HT1080 (cell line): ENCODE measurements at places on chromosomes 6 and 20.

GRCh38 chr20:25039697-25040437 is 18.1 kb downstream of the ACSS1 start:
- no peak for DNase-seq

DNA sequence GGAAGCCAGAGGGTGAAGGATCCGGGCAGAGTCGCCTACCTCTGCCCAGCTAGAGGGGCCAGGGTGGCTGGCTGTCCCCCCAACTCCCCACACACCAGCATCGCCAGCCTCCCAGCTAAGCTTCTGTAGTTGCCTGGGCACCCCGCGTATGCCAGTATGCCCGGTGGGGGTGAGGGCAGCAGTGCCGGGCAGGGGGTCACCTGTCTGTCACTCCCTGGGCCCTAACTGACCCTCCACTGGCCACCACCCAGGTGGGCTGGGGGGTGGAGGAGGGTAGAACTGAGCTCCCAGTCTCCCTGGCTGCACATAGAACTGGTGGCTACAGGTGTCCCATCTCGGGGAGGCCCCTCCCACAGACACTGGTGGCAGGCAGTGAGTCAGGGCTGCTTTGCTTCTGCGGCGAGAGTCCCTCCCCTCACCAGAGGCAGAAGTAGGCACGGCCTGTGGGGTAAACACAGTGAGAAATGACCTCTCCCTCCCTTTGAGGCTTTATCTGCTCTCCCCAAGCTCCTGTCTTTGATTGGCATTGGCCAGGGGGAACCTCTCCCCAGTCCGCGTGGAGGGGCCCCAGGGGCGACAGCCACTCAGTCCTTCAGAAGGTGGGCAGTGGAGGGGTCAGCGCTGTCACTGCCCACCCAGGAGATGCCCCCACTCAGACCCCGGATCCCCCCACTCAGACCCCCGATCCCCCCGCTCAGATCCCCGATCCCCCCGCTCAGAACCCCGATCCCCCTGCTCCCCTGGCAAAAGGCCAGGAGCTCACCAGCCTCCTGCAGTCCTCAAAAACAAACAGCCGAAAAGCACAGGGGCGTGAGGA is 2.5 kb downstream of the NTSR1 start:
- peak; percentile 52 for DNase-seq

GRCh38 chr20:22555791-22556564 is 28.4 kb downstream of the FOXA2 start:
- DNase-seq, result no peak

GRCh38 chr6:28648878-28649375 is 123.2 kb downstream of the GPX5 start:
- DNase-seq, result no peak

DNA sequence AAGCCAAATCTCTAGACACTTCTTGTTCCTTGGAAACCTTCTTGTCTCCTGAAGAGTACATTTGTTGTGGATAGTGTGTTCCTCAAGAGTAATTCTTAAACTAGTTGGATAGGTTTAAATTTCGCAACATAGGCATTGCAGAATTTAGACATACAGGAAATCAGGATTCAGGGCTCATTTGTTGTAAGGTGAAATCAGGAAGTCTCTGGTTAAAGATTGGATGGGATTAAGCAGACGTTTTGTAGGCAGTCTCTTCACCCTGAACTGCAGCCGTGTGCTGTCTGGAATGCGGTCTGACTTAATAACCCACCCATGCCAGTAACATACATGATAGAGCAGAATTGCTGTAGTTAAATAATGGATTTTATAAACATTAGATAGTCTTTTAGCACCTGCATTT is 21.7 kb downstream of the HIVEP1 start:
- DNase-seq, result no peak

DNA sequence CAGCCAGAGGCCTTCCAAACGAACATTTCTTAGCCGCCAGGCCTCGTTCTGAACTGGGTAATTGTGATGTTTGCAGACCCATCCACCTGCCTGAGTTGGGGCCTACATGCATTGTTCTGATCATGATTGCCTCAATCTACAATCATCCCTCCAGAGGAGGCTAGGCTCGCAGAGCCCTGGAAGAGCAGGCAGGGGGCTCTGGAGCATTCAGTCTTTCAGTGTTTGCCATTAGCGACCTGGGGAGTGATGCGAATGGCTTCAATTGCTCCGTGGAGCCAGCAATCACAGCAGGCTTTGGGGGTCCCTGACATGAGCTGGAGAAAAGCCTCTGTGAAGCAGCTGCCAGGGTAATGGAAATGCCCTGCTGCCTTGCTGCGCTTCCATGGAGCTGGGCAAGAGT is 22.0 kb downstream of the SNAP25 start:
- DNase-seq, result no peak

DNA sequence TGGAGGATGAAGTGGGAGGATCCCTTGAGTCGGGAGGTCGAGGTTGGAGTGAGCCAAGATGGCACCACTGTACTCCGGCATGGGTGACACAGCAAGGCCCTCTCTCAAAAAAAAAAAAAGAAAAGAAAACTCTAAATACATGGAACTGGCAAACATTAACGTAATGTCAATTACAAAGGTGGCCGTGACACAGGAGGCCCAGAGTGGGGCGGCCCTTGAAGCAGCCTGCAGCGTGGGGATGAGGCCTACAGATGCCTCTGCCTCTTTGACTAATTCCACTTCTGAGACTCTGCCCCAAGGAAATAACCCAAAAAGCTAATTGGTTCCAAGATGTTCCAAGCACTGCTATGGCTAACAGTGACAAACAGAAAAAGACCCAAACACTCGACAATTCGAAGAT is 21.2 kb downstream of the ZBTB46 start:
- no peak for DNase-seq

- no peak for DNase-seq
Observed at GRCh38 chr20:38395165-38395564, 40.0 kb downstream of the SNHG17 start.

- DNase-seq, result no peak
Observed at GRCh38 chr20:38883081-38883980, 42.9 kb upstream of the FAM83D start.

DNA sequence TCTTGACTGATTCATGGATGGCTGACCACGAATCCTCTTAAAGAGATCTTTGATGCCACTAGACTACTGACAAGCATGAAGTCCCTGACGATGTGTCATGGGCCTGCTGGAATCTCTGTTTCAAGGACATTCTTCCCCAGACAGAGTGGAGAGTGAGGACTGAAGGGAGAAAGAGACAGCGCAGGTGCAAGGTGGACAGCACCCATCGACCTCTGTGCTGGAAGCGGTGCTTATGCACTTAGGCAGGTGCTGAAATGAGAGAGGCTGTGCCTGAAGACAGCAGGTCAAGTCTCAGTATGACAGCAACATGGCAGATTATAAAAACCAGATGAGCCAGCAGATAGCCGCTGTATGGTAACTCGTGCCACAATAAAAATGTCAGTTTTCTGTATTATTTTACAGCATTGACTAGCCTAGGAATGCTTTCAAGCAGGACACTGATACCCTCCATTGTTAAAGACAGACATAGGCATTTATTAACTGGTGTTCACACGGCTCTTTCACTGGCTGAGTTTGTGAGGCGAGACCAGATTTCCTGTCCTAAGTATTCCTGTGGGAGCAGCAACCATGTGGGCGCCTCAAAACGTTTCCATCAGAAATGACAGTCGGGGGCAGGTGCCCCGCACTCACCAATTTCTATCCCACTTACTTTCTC is 47.5 kb downstream of the FOXC1 start:
- DNase-seq, result no peak

- DNase-seq, result no peak
Observed at GRCh38 chr6:160734627-160735026, 32.6 kb downstream of the PLG start.

DNA sequence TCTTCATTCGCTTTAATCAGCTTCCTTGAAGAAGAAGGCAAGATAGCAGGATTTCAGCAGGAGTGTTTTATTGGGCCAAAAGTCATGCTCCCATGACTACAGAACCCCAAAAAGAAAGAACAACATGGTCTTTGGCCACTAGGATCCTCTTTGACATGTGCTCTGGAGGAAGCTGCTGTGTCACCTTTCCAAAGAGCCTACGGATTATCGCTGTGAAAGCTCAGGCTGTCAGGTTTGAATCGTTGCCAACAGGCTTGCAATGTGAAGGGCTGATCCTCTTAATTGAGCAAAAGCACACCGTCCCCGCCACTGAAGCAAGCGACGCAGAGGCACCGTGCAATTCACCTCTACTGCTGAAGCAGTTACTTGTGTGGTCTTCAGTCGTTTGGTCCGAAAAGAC is 29.0 kb downstream of the MYLIP start:
- DNase-seq, result no peak

DNA sequence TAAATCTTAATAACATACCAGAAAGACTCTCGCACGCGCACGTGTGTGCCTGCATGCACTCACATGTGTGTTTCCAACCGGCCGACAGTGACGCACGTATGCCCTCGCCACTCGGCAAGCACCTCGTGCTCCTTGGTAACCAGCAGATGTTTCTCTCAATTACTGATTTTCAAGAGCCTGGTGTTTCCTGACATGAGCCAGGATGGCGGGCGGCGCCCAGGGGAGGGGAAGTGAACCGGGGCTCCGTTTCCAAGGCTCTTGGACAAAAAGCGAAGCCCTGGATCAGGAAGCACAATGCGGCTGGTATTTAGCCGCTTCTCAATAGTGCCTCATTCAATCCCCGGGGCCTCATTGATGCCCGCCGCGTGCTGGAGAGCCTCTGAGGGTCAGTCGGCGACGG is 37.7 kb downstream of the PMEPA1 start:
- no peak for DNase-seq

DNA sequence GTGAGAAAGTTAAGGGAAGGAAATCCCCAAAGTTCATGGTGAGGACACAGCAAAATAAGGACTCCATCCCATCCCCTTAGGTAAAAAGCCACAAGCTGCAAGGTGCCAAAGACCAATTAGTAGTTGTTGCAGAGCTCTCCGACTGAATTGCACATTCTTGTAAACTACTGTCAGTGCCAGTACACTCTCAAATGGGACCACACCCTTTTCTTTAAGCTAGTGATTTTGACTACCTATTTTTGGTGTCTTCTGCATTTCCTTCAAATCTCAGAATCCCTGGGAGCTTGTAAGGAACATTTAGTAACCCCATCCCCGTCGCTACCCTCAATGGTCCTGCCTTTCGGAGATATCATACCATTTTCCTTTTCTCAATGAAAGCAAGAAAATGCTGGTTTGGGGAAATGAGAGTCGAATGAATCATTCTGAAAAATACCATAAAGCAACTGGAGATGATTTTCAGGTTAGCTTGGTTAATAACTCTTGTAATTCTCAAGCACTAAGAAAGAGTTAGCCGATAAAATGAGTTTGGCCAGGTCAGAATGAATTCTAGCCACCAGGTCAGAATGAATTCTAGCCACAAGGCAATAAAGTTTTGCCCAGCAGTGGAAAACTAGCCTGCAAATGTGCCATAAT is 5.2 kb upstream of the HMGN3 start:
- DNase-seq, result no peak

- DNase-seq, result no peak
Observed at GRCh38 chr6:137977814-137978213, 110.8 kb downstream of the TNFAIP3 start.

GRCh38 chr6:36698871-36699271 is 1.2 kb downstream of the RAB44 start:
- DNase-seq, result no peak
